ENCODE measurements at places on chromosomes 11 and 22. TPM values are rescaled to one million over a fixed set of nuclear protein-coding genes. Genes with fewer than 3 reads are reported as not detected.

Gene SUN2
- 105 TPM for total RNA-seq

Gene CCDC73
- total RNA-seq = not detected

Gene IL10RA
- not detected for total RNA-seq

Gene MRGPRX3
- not detected for total RNA-seq

Gene GUCY1A2
- 1.1 TPM for total RNA-seq

Gene HEPN1
- total RNA-seq = not detected

Gene OR4P4
- total RNA-seq = not detected

Gene LRFN4
- 50.4 TPM for total RNA-seq

Gene MRGPRE
- not detected for total RNA-seq

Gene VPREB1
- not detected for total RNA-seq

Gene RBX1
- total RNA-seq = 110 TPM

Measured in cardiac muscle cell (in vitro differentiated cells and primary cell).